ENCODE measurements at places on chromosomes 11 and 22. TPM values are rescaled to one million over a fixed set of nuclear protein-coding genes. Genes with fewer than 3 reads are reported as not detected.

- no peak overlapping the region for H3K4me3 ChIP-seq
- no peak overlapping the region for H3K27ac ChIP-seq
- no peaks in the 10 kb centered on the region for H3K4me1 ChIP-seq
- H3K27me3 ChIP-seq: no peaks in the 10 kb centered on the region
- no peak for DNase-seq
Measured at GRCh38 chr11:47225552-47226400, 11.0 kb downstream of the DDB2 start.

Gene CEP126
- total RNA-seq: 1.3 TPM

- H3K4me1 ChIP-seq: peaks cover 2% of the 10 kb centered on the region
- H3K36me3 ChIP-seq: no peaks in the 10 kb centered on the region
- H3K27ac ChIP-seq: no peak overlapping the region
- DNase-seq: no peak
Measured at GRCh38 chr11:41400819-41401382, 58.6 kb downstream of the LRRC4C start.

Gene ELMOD1
- 1.6 TPM for total RNA-seq

Gene SLC25A1
- total RNA-seq: 157 TPM

DNA sequence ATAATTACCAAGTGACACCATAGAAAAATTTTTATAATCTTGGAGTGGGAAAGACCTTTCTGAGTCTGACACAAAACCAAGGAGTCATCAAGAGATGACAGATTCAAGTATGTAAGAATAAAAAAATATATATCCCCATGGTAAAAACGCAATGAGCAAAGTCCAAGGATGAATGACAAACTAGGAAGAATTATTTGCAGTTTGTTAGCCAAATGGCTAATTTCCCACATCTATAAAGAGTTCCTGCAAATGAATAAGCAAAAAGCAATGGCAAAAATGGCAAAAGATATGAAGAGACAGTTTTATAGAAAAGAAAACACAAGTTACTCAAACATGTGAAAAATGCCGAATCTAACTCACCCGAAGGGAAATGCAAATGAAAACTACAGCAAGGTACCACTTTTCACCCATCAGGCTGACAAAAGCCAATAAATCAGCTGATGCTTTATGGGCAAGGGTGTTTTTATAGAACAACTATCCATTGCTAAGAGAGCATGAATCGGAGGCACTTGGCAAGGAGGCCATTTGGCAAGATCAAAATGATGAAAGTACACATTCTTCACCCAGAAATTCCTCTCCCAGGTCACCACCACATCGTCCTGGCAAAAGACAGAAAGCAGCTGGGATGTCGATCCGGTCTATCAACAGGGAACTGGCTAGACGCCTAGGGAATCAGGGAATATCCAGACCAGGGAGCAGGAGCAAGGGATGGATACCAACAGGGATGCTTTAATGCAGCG, 21.1 kb upstream of the KLHL35 start:
- H3K27me3 ChIP-seq: no peaks in the 10 kb centered on the region
- H3K4me3 ChIP-seq: no peak overlapping the region
- H3K36me3 ChIP-seq: no peaks in the 10 kb centered on the region

Gene RASD2
- total RNA-seq: 5.1 TPM
